Right forelimb (tissue), 1 donor: ENCODE measurements at places on chromosomes 11 and 22.

DNA sequence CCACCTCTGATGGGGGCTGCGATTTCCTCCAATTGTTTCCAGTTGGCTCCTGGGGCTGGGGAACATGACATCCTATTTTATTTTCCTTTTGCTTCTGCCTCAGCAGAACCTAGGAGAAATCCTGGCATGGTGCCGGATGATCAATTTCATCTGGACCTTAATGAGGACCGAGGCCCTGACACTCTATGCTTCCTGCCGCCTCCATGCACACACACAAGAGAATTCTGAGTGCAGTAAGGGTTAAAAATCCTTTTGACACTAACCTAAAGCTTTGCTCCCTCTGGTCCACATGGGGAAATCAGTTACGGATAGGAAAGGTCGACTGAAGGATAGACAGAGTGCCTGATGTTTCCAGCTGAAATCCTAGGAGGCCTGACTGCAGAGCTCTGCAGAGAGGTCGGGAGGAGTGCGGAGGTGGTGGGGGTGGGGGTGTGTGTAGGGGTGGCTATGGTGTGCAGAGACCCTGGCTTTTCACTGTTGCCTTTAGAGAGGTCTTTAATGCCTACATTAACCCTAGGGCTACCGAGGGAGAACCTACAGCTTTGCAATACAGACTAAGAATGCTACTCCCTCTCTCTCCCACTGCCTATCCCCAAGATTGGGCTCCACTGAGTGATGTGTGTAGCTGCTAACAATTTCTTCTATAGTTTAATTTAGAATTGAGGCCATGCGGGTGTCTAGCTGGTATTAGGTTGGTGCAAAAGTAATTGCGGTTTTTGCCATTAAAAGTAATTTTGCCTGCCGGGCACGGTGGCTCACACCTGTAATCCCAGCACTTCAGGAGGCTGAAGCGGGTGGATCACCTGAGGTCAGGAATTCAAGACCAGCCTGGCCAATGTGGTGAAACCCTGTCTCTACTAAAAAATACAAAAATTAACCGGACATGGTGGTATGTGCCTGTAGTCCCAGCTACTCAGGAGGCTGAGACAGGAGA lies 53.6 kb upstream of the INCENP start:
- DNase-seq = no peak

DNA sequence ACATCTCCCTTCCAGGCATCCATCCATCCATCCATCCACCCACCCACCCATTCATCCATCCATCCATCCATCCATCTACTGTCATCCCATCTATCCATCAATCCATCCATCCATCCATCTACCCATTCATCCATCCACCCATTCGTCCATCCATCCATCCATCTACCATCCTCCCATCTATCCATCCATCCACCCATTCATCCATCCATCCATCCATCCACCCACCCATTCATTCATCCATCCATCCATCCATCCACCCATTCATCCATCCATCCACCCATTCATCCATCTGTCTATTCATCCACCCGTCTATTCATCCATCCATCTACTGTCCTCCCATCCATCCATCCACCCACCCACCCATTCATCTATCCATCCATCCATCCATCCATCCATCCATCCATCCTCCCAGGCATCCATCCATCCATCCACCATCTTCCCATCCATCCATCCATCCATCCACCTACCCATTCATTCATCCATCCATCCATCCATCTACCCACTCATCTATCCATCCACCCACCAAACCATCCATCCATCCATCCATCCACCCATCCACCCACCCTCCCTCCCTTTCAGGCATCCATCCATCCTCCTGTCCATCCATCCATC lies 33.7 kb downstream of the OSBPL5 start:
- no peak for DNase-seq

GRCh38 chr22:38295863-38296262 lies 21.4 kb downstream of the CSNK1E start:
- no peak for DNase-seq

DNA sequence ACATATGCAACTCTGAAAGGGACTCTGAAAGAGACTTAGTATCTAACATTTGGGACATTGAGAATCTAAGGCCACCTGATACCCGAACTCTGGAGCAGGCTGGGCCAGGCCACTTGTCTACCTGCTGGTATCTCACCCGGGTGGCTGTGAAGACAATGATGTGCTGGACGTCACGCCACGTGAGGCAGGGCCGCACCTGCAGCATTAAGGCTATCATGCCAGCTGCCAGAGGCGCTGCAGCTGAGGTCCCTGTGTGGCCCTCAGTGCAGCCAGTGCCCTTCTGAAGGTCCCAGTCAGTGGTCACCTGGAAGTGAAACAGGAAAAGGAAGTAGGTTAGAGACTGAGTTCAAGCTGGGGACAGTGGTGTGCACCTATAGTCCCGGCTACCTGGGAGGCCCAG lies 12.4 kb downstream of the PCSK7 start:
- no peak for DNase-seq

DNA sequence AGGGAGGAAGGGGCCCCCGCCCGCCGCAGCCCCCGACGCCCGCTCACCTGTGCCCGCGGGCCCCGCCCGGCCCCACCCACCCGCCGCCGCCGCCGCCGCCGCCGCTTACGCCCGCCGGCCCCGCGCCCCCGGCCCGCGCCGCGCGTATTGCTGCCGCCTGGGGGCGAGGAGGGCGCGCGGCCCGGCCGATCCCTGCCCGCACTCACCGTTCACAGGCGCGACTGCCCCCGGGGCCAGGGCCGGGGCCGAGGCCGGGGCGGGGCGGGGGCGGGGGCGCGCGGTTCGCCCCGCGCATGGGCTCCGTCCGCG lies 212 bp downstream of the HRAS start:
- no peak for DNase-seq

GRCh38 chr11:120182790-120183491 lies 27.9 kb upstream of the OAF start:
- DNase-seq = peak; percentile 40

- DNase-seq = peak; percentile 13
These were observed 40.7 kb downstream of the ZNRF3 start for GRCh38 chr22:28923826-28924732.

DNA sequence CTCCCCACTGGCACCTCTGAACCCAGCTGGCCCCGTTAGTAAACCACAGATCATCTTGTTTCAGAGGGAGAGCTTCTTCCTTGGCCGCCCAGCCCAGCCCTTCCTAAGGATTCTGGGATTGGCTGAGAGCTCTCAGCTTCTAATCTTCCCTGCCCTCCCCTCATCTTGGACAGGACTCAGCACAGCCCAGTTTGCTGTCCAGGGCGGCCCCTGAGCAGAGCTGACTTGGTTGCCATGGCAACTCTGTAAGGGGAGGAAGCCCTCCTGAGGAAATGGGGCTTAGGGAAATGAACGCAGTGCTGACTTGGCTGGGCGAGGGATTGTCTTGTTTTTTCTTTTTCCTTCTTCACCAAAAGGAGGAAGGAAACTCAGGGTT lies 4.6 kb downstream of the APOL4 start:
- DNase-seq = no peak

DNA sequence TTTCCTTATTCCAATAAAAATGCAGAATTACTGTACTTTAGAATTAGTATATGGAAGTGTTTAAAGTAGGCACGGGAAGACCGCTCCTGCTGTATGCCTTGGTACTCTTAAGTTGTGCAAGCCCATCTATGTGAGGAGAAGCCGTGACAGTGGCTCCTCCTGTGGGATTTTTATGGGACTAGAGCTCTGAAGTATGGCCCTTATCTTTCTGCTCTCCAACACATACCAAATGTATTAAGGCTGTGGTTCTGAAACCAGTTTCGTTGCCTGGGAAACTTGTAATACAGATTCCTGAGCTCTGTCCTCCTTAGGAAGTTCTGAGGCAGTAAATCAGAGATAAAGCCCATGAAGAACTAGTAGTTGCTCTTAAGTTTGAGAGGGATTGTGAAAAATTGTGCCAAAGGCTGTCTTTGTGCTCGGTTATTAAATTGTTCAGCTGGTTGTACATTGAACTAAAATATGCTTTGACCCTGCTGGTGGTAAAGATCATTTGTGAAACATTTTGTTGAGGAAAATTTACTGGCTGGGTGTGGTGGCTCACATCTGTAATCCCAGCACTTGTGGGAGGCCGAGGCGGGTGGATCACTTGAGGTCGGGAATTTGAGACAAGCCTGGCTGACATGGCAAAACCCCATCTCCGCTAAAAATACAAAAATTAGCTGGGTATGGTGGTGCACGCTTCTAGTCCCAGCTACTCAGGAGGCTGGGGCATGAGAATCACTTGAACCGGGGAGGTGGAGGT lies 29.3 kb downstream of the RTN3 start:
- DNase-seq = no peak

- DNase-seq = no peak
These were observed 203.7 kb downstream of the CTTN start for GRCh38 chr11:70601861-70602538.

DNA sequence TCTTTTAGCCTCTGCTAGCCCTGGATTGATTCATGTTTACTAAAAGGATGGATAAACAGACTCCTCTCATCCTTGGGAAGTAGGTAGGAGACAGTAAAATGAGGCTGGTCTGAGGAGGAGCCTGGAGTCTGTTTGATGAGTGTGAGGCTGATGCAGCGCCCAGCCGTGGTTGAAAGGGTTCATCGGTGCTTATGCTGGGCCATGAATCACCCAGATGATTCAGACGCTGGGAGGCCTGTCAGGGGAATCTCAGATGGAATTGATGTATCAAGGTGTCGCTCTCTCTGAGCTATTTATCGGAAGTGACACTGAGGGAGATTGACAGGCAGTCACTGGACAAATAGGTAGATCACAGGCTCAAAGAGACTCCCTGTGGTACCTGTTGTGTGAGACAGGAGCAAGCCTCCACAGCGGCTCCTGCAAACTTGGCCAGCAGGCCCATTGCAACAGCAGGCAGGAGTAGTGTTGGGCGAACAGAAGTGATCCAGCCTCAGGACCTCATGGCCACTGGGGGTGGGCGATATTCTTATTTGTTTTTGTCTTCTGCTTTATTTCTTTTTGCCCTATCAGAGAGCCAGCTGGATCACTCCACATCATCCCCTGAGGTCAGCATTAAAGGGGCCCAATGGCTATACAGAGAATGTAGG lies 109.9 kb upstream of the CADM1 start:
- DNase-seq = no peak

DNA sequence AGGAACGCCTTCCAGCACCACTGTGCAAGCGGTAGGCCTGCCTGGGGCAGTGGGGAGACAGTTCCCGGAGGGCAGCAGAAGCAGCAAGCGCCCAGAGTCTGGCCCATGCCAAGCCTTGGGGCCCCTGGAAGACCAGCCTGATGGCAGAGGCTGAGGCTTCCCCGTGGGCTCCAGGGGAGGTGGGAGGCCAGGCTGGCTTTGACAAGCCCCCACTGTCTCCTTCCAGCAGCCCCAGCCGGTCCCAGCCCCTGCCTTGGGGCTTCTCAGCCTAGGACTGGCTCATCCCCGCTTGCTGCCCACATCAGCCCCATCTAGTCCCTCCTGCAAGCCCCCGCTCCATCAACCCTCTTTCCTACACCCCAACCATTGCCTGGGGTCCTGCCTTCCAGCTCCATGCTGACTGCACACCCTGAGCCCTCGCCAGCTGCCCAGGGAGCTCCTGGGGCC lies 46.7 kb downstream of the IGF2 start:
- DNase-seq = peak; percentile 36

DNA sequence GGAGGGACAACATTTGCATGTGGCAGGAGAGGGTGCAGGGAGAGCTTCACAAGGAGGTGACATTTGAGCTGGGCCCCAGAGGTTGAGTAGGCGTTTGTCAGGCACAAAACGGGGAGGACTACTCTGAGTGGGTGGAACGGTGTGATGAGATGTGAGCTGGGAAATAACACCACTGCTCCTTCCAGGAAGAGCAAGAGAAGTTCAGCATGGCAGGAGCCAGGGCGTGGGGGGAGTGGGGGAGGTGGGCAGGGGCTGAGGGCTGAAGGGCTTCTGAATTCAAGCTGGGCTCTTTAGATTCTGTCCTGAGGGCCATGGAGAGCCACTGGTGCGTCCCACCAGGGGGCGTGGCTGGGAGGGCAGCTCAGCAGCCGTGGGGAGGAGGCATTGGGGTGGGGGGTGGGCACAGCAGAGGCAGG lies 54.2 kb downstream of the OTOG start:
- DNase-seq = peak; percentile 28

GRCh38 chr11:122789907-122790306 lies 48.4 kb upstream of the CRTAM start:
- no peak for DNase-seq

GRCh38 chr22:37940698-37941376 lies 12.6 kb downstream of the C22orf23 start:
- no peak for DNase-seq

- DNase-seq = no peak
These were observed 341.3 kb downstream of the AASDHPPT start for GRCh38 chr11:106418791-106419190.

DNA sequence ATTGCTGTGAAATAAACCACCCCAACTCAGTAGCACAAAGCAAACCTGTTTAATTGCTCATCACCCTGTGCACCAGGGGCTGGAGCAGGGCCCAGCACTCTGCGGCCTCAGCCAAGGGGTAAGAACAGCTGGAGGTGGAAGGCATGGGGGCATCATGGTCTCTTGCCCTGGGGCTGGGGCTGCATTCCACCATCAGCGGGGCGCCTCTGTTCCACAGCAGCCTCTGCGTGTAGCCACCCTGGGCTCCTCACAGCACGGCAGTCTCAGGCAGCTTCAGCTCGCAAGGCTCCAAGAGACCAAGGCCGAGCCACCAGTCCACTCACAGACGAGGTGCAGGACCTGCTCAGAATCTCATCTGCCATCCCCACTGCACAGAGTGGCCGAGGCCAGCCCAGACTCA lies 630.7 kb downstream of the TBC1D22A start:
- no peak for DNase-seq

DNA sequence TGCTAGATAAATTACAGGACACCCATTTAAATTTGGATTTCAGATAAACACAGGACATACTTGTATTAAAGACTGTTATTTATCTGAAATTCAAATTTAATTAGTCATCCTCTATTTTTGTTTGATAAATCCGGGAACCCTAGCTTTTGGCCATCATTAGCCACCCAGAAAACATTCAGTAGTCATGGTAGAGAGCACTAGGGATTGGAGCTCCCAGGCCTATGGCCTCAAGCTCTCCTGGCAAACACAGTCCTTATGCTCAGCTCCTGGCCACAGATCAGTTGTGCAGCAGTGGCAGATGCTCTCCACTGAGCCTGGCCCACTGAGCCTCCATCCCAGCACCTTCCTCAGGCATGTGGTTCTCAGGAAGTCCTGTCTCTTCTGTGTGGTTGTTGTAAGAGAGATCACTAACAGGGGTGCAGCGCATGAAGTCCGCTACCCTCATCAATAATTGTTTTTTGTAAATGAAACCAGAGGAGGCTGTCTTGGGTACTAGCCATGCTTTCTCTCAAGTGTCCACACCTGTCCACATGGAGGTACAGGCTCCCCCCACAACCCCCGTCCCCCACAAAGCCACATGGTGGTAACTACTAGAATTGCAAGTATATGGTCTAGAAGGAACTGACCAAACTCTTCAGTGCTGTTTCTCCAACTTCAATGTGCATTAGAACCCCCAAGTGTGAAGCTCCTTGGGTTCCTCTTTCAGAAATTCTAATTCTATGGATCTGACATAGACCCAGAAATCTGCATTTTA lies 1.1 kb upstream of the IRAG1 start:
- no peak for DNase-seq

GRCh38 chr22:37377927-37378326 lies 49.4 kb downstream of the ELFN2 start:
- no peak for DNase-seq

GRCh38 chr22:28027453-28028448 lies 108.7 kb upstream of the PITPNB start:
- no peak for DNase-seq
